Placental pericyte (primary cell): ENCODE measurements at places on chromosomes 3 and 15. TPM values are rescaled to one million over a fixed set of nuclear protein-coding genes. Genes with fewer than 3 reads are reported as not detected.

Gene MRPL3
- total RNA-seq: 114 and 128 TPM in 2 replicates

Gene ZKSCAN7
- total RNA-seq: 4.6 and 5.0 TPM in 2 replicates

Gene INKA1
- 4.4 and 4.6 TPM in 2 replicates for total RNA-seq

Gene RARB
- total RNA-seq: 1.8 and 12.9 TPM in 2 replicates

Gene ITPKA
- total RNA-seq: 3.5 and 7.7 TPM in 2 replicates

Gene VPS13C
- 65.0 and 69.7 TPM in 2 replicates for total RNA-seq

Gene PLSCR5
- not detected in 2 replicates for total RNA-seq

Gene SLC9C1
- not detected in 2 replicates for total RNA-seq

Gene GPR15
- not detected in 2 replicates for total RNA-seq

Gene SNTN
- total RNA-seq: not detected in 2 replicates

Gene DZIP1L
- 20.8 and 45.2 TPM in 2 replicates for total RNA-seq

Gene RTP1
- not detected in 2 replicates for total RNA-seq

Gene ACP3
- total RNA-seq: 3.5 and 21.5 TPM in 2 replicates

Gene CATSPER2
- total RNA-seq: 0.72 and 1.5 TPM in 2 replicates

Gene GANC
- 13.1 and 24.5 TPM in 2 replicates for total RNA-seq

Gene WDR93
- under 0.01 TPM in 1 of 2 replicates, not detected in the other for total RNA-seq

Gene ATP10A
- 0.44 and 2.6 TPM in 2 replicates for total RNA-seq

Gene TLR9
- not detected in 2 replicates for total RNA-seq

Gene BFSP2
- total RNA-seq: not detected in 2 replicates

Gene CCNB2
- total RNA-seq: 4.6 and 48.0 TPM in 2 replicates
